Nucleus accumbens (tissue), 56 donors: ENCODE measurements at places on chromosomes 1 and 21.

DNA sequence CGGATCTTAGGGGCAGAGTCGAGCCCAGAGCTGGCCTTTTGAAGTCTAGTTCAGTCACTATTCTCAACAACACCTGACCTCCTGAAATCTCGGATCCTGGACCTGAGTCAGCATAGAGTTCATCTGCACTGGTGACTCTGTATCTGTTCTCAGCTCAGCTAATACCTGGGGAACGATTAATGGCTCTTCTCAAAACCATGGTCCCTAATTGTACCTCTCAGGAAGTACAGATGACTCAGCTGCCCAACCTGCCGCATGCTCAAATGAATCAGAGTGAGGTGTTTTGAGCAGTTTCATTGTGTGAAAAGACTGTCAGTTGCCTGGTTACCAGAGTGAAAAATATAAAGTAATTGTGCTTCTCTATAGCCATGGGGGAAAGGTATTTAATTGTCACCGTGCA lies 89.2 kb downstream of the SLC35F3 start:
- DNase-seq, result peak; percentile 64

- DNase-seq, result peak; percentile 17
Observed at GRCh38 chr1:30777904-30778153, 20.3 kb upstream of the LAPTM5 start.

DNA sequence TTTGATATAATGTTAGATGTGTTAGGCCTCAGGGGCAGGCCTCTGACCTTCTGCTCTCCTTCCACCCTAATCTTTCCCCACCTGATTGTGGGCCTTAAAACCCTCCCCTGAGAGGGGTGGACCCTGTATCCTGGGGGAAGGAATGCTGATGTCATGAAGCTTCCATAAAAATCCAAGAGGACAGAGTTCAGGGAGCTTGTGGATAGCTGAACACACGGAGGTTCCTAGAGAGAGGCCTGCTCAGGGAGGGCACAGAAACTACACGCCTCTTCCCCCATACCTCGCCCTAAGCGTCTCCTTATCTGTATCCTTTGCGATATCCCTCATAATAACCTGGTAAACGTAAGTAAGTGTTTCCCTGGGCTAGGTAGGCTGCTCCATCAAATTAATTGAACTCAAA lies 4.3 kb downstream of the MFN2 start:
- no peak for DNase-seq

- DNase-seq, result no peak
Observed at GRCh38 chr1:119784191-119784781, 15.6 kb upstream of the HMGCS2 start.

GRCh38 chr1:45148209-45148825 lies 58.1 kb downstream of the ZSWIM5 start:
- DNase-seq, result no peak

DNA sequence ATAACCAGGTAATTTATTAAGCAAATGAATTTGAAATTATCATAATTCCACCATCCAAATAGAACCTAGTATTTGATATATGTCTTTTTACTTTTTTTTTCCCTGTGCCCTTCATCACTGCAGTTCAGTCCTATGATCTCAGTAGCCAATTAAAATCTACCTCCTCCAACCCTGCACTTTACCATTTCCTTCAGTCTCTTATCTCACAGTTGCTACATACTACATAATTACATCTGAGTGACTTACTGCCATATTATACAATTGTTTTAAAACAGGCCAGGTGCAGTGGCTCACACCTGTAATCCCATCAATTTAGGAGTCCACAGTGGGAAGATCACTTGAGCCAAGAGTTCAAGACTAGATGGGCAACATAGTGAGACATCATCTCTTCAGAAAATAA lies 73.2 kb downstream of the PRKACB start:
- DNase-seq, result no peak
